ENCODE measurements at places on chromosomes 4 and X.

DNA sequence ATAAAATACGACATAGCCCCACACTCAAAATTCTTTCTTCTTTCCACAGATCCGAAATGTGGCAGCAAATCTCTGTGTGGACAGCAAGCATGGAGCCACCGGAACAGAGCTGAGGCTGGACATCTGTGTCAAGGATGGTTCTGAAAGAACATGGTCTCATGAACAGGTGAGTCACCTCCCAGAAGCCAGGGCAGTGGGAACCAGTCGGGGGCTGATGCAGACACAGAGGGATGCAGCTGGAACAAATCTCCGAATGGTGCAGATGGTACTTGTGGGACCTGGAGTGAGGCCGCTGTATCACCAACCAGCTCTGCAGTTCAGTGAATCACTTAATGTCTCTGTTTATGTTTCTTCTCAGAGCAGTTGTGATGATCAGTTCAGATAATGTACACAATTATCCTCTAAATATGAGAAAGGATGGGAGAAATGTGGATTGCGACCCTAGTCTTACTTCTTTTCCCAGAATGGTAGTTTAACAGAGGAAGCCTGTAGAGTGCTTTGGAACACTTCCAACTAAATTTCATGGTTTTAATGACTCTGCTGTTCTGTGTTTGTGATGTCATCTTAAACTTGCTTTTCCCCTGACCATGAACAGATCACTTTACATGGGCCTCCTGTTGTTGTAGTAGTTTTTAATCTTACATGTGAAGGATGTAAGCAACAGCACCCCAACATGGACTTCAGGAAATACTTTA, 159.3 kb upstream of the GALNT7 start:
- DNase-seq: no peak

- DNase-seq: no peak
Measured at GRCh38 chr4:115562506-115562905, 449.1 kb upstream of the NDST4 start.

GRCh38 chrX:142149919-142150318, 55.2 kb downstream of the MAGEC2 start:
- no peak for DNase-seq

DNA sequence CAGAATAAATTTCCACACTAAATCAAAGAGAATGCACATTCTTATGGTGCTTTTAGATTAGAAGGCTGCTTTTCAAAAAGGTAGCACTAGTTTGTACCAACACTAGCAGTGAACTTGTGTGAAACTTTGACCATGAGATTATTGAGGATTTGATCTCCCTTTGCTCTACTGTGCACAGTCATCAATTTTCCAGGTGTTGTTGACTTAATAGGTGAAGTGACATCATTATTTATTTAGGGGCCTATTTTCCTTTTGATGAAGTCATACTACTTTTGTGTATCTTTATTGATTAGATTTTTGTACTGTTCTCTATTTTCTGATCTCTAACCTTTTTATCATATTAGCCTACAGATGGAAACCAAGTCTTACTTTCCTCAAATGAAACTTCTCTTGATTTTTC, 507.9 kb upstream of the LCORL start:
- no peak for DNase-seq

DNA sequence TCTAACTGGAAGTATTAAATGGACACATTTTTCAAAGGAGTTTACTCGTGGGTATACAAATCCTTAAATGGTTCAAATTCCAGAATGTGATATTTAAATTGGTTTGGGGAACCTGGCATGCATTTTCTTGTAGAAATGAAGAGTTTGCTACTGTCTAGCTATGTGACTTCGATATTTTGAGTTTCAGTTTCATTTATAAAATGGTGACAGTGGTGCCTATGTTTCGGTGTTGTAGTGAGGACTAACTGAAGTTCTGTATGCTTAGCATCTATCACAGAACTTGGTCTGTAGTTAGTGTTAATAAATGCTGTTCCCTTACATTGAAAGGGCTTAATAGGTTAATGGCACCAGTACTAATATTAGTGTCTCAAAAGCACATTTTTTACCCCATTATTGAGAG, 29.4 kb downstream of the TRPC5 start:
- no peak for DNase-seq

- DNase-seq: no peak
Measured at GRCh38 chr4:19346636-19347035, 905.1 kb upstream of the SLIT2 start.

DNA sequence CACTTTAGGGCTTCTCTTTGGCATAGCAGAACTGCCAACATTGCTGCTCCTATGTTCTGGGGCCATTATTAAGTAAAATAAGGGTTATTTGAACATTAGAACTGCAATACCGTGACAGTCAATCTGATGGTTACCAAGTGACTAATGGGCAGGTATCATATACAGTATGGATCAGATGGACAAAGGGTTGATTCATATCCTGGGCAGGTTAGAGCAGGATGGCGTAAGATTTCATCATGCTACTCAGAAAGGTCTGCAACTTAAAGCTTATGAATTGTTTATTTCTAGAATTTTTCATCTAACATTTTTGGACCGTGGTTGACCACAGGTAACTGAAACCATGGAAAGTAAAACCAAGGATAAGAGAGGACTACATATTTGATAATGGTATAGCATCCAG, 40.9 kb downstream of the BRCC3 start:
- DNase-seq: no peak

DNA sequence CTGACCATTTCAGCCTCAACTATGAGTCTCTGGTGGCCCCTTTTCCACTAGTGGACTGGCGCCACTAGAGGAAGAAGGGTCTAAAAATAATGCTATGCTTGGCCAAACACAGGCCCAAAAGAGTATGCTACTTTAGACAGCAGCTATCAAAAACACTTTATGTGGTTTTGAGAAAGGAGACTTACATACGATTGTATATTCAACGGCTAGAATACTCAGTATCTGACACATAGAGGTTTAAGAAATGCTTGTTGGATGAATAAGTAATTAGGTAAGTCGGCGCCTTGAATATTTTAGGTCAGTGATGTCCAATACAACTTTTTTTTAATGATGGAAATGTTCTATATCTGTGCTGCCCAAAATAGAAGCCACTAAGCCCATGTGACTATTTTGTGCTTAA, 25.7 kb upstream of the TMPRSS11A start:
- DNase-seq: no peak

DNA sequence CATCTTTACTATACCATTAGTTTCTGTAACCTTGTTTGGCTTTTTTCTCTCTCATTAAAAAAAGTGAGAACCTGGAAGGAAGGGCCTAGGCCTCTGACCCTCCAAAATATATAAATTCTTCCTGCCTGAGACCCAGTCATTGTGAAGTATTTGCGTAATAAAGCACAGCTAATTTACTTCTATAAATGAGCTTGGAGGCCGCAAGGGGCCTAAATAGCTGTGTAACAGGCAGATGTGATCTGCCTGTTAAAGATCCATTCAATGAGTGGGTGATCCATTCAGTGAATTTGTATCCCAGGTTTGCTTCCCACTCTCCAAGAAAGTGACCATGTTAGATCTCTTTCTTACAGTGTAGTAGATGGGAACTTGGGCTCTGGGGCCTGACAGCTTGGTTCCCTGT, 595 bp upstream of the PYURF start:
- DNase-seq: no peak

DNA sequence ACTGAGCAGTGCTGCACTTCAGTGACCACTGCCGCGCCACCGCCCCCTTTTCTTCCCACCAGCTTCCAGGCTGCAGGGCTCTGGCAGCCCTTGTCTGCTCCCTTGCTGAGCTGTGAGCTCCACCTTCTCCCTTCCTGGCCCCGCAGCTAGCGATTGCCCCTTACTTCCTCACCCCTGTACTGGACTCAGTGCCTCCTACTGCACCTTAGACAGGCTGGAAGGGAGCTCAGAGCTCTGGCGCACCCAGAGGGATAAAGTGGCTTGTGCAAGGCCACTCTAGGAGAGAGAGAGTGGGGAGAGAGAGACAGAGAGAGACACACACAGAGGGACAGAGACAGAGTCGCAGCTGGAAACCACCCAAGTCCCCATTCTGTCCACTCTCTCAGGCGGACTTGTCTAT, 6.0 kb downstream of the RASL11B start:
- peak; percentile 66 for DNase-seq

DNA sequence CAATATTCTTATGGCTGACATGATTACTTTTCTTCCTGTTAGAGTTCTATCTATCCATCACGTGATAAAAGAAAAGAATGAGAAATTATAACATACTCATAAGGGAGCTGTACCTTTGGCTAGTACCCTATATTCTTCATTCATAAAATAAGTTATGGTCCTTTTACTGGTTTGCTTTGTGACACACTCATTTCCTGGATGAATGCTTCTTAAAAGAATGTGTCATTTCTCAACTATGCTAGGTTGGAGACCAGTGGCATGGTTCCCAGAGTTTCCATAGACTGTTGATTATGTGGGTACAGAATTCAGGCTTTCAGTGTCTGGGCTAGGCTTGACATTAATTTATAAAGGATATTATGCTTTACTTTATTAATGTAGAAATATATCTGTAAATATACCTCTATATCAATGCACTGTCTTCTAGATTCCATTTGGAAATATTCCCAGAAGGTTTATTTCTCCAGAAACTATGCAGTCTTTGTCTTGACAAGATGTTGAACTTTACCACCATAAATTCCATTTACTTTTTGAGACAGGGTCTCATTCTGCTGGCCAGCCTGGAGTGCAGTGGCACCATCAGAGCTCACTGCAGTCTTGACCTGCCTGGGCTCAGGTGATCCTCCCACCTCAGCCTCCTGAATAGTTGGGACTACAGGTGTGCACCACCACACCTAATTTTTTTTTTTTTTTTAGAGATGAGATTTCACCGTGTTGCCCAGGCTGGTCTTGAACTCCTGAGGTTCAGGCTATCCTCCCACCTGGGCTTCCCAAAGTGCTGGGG, 23.8 kb downstream of the NUDT6 start:
- peak; percentile 15 for DNase-seq

GRCh38 chr4:144754562-144755410, 108.8 kb downstream of the HHIP start:
- no peak for DNase-seq

- no peak for DNase-seq
Measured at GRCh38 chr4:172793565-172794306, 374.9 kb upstream of the GALNT7 start.

GRCh38 chrX:8741981-8742380, 10.0 kb upstream of the ANOS1 start:
- DNase-seq: no peak

GRCh38 chrX:109578916-109579315, 42.3 kb downstream of the NXT2 start:
- DNase-seq: no peak

DNA sequence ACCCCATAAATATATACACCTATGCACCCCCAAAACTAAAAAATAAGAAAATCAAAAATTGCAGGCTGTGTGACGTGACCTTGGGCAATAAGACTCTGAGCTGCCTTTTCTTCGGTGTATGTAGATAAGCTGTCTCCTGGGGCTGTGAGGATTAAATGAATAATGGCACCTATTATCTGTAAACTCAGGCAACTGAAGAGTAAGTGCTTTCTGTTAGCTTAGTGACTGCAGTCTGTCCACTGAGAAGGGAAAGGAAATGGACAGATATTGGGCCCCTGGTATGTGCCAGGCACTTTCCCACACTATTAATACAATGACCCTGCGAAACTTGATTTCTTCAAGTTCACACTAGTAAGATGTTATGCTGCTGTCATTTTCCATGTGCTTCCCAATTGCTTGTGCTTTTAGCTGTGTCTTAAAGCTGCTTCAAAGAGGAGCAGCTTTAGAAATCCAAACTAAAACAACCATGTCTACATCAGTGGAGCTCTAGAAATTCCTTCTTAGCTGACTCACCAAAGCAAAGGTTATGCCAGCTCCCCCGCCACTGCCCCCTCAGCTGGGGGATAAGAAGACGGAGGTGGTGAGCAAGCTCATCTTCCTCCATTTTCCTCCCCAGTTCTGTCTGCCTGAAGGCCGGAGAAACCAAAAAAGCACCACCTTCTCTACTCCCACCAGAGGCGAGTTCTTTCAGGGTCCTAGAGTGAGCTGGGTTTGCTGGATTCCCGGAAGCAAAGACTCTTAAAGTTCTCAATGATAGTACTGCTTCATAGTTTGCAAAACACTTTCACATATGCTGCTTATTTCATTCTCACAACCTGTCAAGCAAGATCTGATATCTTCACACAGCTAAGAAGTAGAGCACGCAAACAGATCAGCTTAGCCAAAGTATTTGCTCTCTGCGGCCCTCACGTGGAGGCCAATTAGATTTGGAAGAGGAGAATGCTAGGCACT, 8.8 kb upstream of the DGAT2L6 start:
- peak; percentile 44 for DNase-seq

DNA sequence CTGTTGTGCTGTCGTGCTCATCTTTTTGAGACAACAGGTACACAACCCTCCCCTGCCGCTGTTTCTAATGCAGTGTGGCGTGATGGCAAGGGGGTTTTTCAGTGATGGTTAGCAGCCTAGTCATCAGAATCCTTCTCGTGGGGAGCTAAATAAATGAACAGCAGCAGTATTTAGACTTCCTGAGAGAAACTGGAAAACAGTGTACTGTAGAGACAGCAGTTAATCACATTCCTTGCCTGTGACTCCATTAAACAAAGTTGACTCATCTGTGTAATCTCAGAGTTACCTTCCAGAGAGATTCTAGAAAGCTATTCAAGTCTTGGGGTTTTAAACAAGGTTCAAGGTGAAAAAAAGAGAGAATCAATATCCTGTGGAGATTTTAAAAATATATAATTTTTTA, 1753.2 kb upstream of the PCDH7 start:
- DNase-seq: no peak

DNA sequence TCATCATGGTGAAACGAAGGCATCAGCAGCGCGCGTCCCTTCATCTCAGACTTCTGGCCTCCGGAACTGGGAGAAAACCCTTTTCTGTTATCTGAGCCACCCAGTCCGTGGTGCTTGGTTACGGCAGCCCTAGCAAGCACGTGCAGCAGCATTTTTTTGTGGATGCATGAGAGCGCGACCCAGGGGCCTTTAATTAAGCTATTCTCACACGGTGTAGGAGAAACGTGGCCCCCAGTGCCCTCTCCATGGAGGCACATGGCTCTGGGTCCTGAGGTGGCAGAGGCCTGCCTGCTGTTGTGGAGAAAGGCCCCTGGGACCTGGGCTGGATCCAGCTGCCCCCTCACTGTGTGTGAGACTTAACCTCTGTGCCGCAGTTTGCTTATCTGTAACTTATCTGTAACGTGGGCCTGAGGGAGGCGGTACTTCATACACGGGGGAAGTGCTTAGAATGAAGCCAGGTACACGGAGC, 9.5 kb downstream of the CLCN4 start:
- DNase-seq: no peak
